ENCODE measurements at places on chromosomes 2 and 18. TPM values are rescaled to one million over a fixed set of nuclear protein-coding genes. Genes with fewer than 3 reads are reported as not detected.

The SULT1C2 gene
- total RNA-seq, result not detected

The GPR75 gene
- not detected for total RNA-seq

The IL36B gene
- not detected for total RNA-seq

DNA sequence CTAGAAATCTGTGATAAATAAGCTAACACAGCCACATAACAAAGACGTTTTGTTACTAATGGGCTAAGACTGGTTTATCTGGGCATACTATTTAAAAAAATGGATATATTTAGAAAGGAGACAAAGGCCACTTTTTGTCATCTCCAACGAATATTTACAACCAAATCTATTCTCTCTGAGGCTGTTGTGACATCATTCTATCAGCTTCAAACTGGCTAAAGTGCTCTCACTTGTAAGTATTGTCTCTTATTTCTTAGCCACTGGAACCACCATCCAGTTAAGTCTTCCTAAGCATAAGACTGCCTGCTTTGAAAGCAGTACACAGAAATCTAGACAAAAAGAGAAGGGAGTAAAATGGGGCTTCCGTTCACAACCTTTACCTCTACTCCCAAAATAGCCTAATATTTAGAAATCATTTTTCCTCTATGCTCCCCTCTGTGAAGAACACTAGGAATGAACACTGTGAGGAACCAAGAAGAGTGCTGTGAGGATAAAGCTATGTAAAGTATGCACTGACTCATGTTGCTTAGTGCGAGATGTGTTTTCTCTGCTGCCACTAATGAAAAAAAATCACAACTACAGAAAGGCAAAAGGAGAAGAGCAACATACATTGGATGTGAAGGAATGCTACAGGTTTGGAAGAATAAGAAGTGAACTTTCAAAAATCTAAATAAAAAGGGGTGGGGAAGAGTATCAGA, 264.1 kb downstream of the EXOC6B start:
- DNase-seq, result no peak

- no peak for DNase-seq
Measured at GRCh38 chr2:221420245-221420644, 151.9 kb downstream of the EPHA4 start.

DNA sequence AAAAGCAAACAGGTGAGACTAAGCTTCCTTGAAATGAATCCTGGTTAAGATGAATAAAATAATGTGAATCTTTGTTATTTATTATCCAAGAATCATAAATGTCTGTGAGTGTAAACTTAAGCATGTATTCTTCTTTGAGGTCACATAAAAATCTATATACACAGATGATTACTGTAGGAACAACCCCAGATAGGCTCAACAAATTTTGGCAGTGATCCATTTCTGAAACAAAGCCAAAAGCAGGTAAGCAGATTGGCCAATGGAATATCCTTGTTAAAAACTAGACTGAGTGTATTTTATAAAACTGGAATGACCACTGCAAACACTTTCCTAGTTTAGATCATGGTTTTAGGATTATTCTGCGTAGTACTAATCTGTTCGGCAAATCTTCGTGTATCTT, 11.3 kb downstream of the SCYGR5 start:
- no peak for DNase-seq

DNA sequence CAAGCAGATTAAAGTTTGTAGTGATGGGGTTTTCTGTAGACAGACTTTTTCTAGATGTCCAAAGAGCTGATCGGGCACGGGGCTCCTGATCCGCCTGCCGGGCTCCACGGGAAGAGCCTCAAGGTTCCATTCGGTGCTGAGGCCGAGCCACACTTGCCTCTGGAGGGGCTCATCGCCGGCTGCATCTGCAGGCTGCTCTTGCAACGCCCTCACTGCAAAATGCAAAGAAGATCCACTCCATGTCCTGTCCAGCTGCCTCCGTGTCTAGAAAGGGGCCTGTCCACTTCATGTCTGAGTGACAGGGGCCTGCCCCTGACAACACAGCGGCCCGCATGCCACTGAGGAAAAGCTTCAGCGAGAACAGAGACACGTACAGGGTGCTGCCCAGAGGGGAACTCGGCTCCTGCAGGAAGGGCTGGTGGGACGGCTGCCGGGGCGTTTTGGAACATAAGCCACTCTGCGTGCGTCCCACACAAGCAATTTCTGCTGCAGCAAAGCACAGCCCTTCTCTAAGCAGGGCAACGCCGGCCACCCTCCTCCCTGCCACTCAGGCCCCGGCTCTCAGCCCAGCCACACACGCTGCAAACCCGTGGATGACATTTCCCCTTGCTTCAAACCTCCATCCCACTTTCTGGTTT, 53.6 kb upstream of the CTDP1 start:
- DNase-seq, result no peak

Measured in MG63 (cell line).